NCI-H2029 treated with DMSO at 0.1 percent for 48 hours (cell line): ENCODE measurements at places on chromosomes 1 and 21.

DNA sequence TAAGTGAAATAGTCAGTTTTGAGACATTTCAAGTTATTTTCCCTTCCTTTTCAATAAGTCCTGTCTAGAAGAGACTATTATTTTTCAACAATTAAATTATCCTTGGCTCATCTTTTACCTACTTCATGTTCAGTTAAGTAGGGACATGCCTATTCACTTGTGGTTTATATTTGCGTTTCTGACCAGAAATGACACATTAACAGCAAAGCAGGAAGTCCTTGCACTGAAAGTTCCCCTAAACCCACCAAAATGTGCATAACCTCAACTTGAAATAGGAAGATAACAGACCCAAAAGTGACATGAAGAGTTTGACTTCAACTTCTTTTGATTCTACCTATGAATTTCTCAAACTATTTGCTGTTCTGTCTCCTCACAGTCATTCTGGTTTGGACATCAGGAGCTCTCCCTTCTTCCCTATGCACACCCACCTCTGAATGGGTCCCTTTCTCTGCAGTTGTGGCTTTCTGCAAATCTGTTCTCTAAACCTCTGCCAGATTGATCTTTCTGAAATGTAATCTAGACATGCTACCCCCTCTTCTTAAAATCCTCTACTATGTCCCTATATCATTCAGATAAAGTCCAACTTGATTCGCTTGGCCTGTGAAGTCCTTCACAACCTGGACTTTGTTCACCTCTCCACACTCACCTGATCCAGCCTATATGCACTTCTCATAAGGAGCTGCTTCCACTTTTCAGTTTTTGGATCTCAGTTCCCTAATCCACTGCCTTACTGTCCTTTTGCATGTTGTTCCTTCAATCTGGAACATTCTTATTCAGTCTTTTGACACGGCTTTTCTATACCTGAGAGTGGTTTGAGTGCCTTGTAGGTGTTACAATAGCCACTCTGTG lies 661.5 kb upstream of the ADGRL4 start:
- DNase-seq = no peak

- DNase-seq = no peak
Measured at GRCh38 chr21:35428489-35428888, 379.4 kb upstream of the RUNX1 start.

GRCh38 chr1:29849038-29849750 lies 612.9 kb downstream of the PTPRU start:
- DNase-seq = no peak

DNA sequence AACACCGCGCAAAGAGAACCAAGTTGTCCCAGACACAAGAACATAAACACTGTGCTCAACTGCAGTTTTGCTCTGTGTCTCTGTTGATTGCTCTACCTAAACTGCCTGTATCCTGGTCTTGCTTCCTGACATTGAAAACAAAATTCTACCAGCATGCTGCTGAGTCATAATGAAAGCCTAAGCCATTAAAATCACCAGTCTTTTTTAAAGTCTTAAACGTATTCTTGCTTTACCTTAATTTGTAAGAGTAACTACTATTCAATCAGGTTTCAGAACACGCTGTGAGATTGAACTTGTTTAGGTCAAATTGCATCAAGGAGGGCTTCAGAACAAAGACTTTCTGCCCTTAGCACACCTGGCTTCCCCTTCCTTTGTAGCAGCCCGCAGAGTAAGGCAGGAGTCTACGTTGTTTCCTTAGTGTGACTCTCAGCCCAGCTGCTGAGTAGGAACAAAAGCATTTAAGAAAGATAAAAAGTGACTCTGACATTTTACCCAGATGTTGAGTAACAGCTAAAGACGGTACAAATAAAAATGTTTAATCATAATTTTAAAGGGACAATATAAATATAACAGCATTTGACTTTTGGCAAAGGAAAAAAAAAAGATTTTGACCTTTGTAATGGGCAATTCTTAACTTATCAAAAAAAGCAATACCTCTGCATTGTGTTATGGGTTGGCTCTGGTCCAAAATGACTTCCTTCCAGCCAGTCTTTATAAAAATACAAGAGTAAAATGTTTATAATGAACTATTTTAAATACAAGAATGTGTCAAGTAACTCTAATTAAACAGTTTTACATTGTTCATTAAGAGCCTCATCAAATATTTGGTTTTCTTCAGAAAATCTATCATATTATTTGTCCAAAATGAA lies 186.9 kb upstream of the ADGRL4 start:
- DNase-seq = no peak

- no peak for DNase-seq
Measured at GRCh38 chr1:15610167-15610566, 7.1 kb upstream of the DDI2 start.

DNA sequence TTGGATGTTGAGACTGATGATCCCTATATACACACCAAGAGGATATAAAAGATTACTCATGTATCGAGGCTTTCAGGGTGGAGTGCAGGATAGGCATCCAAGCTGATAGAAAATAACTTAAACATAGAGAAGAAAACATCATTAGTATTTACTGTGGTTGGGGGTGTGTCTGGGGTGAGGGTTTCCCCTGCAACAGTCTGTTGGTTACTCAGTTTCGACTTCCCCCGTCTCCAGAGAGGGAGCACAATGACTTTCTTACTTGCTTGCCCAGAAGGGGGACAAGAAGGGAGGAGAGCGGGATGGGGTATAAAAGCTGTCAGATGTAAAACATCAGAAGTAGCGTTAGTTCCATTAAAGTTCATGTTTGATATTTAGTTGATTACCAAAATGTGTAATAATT lies 717.4 kb upstream of the ZP4 start:
- no peak for DNase-seq

DNA sequence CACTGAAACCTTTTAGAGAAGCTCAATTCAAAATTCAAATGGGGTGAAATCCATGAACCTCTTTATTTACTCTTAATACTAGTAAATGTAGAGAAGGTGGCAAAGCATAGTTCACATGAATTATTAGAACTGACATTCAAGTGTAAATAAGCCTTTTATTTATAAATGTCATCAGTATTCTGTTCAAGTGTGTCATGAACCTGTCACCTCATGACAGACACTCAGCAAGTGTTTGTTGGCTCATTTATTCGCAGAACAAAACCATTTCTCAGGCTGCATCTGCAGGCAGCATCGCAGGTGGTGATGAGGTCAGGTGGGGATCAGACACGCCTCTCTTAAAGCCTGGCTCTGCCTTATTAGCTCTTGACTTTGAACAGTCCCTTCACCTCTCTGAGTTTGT lies 116.6 kb downstream of the SETD4 start:
- peak; percentile 85 for DNase-seq

DNA sequence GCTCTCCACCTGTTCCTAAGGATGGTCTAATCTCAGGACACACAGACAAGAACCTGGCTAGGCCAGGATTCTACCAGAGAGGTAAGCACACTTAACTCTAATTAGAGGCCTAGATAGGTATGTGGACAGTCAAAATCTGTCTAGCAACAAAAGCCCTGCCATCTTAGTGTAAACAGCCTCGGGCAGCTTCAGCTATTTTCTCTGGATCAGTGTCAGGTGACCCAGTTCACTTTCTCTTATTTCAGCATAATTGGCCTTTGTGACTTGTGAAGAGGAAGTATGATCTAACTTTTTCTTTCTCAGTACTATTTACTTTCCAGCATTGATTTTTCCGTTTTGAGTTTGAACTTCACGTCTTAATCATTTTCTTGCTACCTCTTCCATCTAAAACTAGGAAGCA lies 217.7 kb downstream of the CRB1 start:
- DNase-seq = no peak

GRCh38 chr1:29583727-29584126 lies 347.4 kb downstream of the PTPRU start:
- DNase-seq = no peak

DNA sequence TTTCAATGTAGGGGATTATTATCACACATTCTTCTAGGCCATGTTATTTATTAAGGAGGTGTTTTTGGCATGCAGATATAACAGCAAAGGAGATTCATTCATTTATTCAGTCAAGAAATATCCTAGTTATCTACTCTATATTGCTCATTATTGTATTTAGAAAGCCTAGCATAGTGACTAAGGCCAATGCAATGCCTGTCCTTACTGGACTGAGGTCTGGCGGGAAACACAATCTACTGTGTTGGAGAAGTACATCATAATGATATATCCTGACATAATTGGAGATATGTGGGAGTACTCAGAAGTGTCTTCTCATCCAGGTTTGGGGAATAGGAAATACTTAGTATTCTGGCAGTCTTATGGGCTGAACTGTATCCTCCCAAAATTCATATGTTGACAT lies 421.5 kb upstream of the USP24 start:
- no peak for DNase-seq

DNA sequence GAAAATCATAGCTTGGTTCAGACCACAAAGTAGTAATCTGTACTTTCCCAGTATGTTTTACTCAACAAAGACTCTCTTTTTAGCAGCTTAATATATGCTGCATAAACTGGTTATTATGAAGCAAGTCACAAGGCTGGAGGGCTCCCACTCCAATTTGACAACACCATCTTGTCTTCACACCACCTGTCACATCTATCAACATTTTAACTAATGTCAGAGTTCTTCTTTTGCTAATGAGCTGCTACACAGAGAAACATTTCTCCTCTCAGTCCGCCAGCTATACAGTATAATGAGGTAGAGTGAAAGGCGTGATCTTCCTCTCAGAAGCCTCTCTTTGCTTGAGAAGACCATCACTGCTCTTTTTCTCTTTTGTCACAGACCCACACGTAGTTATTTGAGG lies 230.1 kb downstream of the BARHL2 start:
- DNase-seq = no peak

DNA sequence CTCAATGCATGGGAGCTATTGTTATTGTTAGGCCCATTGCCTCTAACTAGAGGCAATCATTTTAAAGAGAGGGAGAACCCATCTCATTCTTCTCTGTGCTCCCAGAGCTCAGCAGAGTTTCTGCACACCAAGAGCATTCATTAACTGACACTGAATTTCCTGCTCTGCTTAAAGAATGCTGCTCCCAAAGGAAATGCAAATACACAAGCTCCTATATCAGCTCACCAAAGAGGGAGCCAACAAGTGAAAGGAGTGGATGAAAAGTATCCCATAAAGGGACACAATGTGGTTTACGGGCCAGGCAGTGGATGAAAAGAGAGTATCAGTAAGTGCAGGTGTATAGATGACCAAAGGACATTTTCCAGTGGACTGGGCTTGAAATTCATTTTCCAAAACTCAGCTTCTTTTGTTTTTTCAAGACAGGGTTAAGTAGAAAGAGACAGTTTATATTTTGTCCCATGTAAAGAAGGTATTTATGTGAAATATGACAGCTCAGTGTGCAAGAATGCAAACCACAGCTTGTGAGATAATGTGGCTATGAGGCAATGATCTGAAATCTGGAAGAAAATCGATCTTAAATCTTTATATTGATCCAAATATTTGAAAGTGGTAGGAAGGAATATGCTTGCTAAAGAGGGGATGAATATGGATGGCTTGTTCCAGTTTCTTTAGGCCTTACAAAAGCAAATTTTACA lies 207.7 kb upstream of the CAMK1G start:
- DNase-seq = no peak

GRCh38 chr1:32266921-32267591 lies 16.0 kb downstream of the LCK start:
- no peak for DNase-seq

- DNase-seq = no peak
Measured at GRCh38 chr1:201795066-201795465, 33.9 kb upstream of the IPO9 start.

GRCh38 chr21:38773099-38774061 lies 32.3 kb upstream of the ETS2 start:
- DNase-seq = no peak

GRCh38 chr1:207052911-207053769 lies at the start of gene PFKFB2:
Gene PFKFB2, plus strand, starts transcription at chr1:207053275. Its CDS starts 1,443 bp downstream, at chr1:207054718.
- peak; percentile 88 for DNase-seq

DNA sequence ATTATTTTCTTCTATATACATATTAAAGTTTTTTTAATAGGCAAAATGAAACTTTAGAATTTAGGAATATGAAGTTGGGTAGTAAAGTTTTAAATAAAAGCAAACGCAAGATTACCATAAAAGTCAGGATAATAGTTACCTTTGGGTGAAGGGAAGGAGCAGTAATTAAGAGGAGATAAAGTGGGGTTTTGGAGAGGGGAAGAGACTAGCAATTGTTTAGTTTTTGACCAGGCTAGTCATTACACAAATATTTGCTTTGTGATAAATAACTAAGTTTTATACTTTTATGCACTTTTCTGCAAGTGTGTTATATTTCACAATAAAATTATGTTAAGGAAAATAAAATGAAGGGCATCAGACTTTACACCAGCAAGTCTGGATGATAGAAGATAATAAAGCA lies 27.7 kb upstream of the GUCA2B start:
- DNase-seq = no peak

GRCh38 chr1:228875741-228876140 lies 140.5 kb downstream of the RHOU start:
- DNase-seq = no peak

DNA sequence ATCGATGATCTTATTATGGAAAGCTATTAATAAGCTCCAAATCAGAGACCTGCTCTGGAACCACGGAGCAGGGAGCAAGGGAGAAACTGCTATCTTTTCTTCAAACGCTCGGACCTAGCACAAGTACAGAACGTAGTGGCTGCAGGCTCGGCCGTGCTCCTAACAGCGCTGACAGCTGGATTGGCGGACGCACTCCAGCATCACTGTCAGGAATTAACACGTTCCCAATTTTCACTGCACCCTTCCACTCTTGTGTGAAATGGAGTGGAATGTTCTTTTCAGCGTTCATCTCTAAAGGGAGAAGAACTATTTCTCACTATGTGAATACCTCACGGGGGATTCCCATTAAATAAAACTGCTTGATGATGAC lies 106.9 kb downstream of the ZNF281 start:
- DNase-seq = no peak

- DNase-seq = no peak
Measured at GRCh38 chr21:31426235-31426797, 82.3 kb upstream of the TIAM1 start.

DNA sequence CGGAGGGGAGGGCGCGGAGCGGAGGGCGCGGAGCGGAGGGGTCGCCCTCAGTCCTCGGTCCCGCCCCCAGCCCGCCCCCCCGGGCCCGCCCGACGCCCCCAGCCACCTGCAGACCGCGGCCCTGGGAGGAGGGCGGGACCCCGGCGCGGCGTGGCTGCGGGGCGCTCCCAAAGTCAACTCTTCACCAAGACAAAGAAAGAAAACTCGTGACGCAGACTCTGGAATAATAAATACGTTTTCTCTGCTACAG lies 1.2 kb downstream of the HES4 start:
- DNase-seq = no peak

- no peak for DNase-seq
Measured at GRCh38 chr21:46194374-46195334, 10.4 kb upstream of the SPATC1L start.

DNA sequence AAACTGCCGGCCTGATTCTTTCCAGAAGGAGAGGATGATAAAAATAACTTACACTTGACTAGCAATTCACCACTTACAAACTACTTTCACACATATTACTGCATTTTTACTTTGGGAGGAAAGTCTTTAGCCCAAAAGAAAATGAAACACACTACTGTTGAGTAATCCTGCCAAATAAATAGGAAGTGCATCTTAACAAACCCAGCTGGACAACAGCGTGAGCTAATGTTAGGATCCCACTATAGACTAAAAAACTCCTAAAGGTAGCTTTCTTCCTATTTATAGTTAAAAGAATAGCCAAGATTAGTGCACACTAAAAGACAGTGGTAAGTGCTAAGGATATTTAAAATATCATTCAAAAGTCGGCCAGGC lies 83.8 kb downstream of the HSF2BP start:
- DNase-seq = no peak
